Natural killer cell (primary cell): ENCODE measurements at places on chromosomes 6 and 20.

GRCh38 chr6:34332251-34333198, 59.9 kb downstream of the NUDT3 start:
- no peak overlapping the region for H3K4me3 ChIP-seq
- H3K27me3 ChIP-seq: no peaks in the 10 kb centered on the region
- no peak for DNase-seq
- H3K36me3 ChIP-seq: no peaks in the 10 kb centered on the region

DNA sequence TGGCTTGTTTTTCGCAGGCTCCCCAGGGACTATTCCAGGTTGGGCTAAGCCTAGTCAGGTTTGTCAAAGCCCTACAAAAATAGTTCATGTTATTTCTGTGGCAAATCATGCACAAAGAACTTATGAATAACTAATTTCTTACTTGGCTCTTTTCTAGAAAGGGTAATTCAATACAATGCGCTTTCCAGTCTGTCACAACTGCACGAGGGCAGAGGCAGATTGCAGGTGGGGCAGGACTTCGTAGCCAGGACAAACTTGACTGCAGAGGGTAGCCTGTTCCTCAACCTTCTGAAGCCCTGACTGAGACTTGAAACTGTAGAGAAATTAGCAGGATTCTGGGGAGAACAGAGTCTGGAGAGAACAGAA, 253.5 kb downstream of the QKI start:
- H3K4me3 ChIP-seq: no peak overlapping the region
- DNase-seq: no peak

- H3K27me3 ChIP-seq: no peaks in the 10 kb centered on the region
- H3K4me1 ChIP-seq: no peaks in the 10 kb centered on the region
- no peaks in the 10 kb centered on the region for H3K36me3 ChIP-seq
- DNase-seq: no peak
- no peak overlapping the region for H3K27ac ChIP-seq
These were observed 751.0 kb downstream of the CD109 start for GRCh38 chr6:74447013-74447412.

GRCh38 chr6:42099340-42100028, 42.9 kb downstream of the C6orf132 start:
- no peaks in the 10 kb centered on the region for H3K36me3 ChIP-seq
- H3K27me3 ChIP-seq: no peaks in the 10 kb centered on the region
- no peak overlapping the region for H3K27ac ChIP-seq
- DNase-seq: no peak
- peaks cover 7% of the 10 kb centered on the region for H3K4me1 ChIP-seq

DNA sequence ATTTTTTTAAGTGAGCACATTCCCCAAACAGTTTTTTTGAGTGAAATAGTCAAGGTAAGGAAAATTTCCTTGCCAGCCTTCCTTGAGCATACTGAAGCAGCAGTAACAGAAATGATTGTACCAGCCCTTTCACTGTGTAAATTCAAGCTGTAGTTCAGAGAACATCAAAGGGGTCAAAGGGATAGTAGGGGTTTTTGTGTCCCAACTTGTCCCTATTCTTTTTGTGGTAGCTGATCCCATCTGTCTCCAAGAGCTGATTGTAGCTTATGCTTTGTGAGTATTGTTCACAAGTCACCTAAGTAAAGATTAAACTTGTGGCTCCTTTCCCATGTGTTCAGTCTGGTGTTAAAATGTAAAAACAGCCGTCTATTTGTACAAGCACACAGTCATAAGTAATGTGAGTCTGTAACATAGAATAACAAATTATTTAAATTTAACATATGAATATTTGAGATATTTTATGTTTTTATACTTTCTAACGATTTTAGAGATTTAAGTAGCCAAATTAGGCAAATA, 185.0 kb downstream of the CENPW start:
- H3K36me3 ChIP-seq: no peaks in the 10 kb centered on the region
- no peak for DNase-seq
- H3K27me3 ChIP-seq: no peaks in the 10 kb centered on the region
- H3K4me3 ChIP-seq: no peak overlapping the region

DNA sequence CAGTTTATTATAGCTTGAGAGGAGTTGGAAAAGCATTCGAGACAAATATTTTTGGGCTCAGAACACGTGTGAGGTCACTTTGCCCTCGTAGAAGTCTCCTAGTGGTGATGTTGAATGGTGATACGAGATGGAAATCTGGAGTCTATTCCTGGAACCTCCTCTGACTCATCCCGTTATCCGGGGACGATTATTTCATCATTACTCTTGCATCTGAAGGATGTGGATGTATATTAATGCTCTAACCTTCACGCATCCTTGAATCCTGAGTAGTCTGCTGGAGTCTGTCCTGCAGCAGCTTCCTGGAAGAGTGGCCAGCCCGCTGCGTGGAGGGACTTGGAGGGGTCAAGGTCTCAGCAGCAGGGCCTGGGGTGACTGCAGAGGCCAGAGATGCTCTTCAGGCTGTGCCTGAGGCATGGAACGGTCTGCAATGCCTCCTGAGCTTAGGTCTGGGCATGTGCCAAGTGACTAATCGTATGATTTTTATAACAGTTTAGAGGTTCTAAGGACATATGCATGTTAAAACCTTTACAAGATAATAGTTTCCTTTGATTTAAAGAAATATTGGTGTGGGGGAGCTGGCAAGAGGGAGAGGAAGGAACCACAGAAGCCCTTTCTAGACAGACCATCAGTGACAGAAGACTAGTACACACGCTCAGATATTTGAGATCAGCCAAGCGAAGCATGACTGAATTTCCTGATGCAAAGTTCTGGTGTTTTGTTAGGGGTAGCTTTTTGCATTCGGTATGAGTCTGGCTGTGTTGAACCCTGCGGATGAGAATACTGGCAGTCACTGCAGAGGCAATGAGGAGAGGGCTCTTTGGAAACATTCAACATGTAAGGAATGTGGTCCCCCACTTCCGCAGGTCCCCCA, 400.2 kb downstream of the QKI start:
- H3K4me1 ChIP-seq: no peaks in the 10 kb centered on the region
- H3K27me3 ChIP-seq: no peaks in the 10 kb centered on the region
- H3K4me3 ChIP-seq: no peak overlapping the region
- no peak for DNase-seq
- no peak overlapping the region for H3K27ac ChIP-seq

GRCh38 chr20:46199198-46199597, 81.1 kb downstream of the CD40 start:
- peaks cover 8% of the 10 kb centered on the region for H3K27me3 ChIP-seq
- no peak overlapping the region for H3K27ac ChIP-seq
- no peaks in the 10 kb centered on the region for H3K36me3 ChIP-seq
- peaks cover 6% of the 10 kb centered on the region for H3K4me1 ChIP-seq
- no peak overlapping the region for H3K4me3 ChIP-seq
- no peak for DNase-seq

GRCh38 chr6:130862370-130862769, 35.2 kb downstream of the SMLR1 start:
- no peaks in the 10 kb centered on the region for H3K27me3 ChIP-seq
- H3K27ac ChIP-seq: no peak overlapping the region
- no peaks in the 10 kb centered on the region for H3K36me3 ChIP-seq
- H3K4me3 ChIP-seq: no peak overlapping the region
- DNase-seq: no peak

DNA sequence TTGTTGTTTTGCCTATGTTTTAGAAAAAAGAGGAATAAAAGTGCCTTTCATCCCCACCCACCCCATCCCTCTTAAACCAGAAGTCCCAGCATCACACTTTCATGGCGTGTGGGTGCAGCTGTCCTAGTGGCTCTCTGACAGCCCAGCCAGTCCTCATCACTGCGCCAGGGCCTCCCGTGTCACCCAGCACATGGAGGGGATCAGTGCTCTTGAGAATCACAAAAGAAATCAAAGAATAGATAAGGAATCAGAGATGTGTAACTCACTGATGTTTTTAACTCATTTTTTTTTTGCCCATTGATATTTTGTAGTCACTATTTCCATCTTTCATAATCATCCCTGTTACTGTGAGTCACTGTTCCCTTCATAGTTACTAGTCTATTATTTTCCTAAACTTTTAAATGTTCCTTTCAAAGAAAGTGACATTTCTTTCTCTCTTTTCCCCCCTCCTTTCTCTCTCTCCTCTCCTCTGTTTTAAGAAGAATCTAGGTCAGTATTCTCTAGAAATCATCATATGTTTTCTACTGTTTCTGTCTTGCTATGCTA, 78.6 kb downstream of the AIG1 start:
- no peak overlapping the region for H3K27ac ChIP-seq
- no peak for DNase-seq
- H3K4me3 ChIP-seq: no peak overlapping the region
- peaks cover 2% of the 10 kb centered on the region for H3K36me3 ChIP-seq

DNA sequence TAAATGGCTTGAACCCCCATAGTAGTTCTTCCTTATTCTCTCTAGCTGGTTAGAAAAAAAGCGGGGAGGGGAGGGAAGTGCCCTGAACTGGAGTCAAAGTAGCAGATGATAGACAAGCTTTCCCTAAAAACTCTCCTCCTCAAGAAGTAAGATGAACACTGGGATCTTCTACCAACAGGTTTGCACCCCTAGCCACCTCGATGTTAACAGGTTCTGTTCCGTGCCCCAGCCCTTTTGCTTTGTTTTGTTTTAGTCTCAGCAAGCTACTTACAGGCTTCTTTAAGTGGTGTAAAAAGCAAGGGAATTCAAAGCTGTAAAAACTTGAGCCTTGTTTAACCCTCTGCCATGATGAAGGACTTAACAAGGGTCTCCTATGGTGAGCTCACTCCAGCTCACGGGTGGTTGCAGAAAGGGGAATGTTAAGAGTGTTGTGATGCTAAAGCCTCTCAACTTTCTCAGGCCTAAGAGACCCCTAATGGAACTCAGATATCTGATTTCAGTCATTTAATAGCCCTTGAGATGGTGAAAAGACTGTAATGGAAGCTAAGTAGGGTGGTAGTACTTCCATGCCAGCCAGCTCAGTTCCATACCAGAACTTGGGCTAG, 106.0 kb downstream of the FOXO3 start:
- H3K27ac ChIP-seq: no peak overlapping the region
- H3K36me3 ChIP-seq: peaks cover 10% of the 10 kb centered on the region
- DNase-seq: no peak
- peaks cover 4% of the 10 kb centered on the region for H3K4me1 ChIP-seq

DNA sequence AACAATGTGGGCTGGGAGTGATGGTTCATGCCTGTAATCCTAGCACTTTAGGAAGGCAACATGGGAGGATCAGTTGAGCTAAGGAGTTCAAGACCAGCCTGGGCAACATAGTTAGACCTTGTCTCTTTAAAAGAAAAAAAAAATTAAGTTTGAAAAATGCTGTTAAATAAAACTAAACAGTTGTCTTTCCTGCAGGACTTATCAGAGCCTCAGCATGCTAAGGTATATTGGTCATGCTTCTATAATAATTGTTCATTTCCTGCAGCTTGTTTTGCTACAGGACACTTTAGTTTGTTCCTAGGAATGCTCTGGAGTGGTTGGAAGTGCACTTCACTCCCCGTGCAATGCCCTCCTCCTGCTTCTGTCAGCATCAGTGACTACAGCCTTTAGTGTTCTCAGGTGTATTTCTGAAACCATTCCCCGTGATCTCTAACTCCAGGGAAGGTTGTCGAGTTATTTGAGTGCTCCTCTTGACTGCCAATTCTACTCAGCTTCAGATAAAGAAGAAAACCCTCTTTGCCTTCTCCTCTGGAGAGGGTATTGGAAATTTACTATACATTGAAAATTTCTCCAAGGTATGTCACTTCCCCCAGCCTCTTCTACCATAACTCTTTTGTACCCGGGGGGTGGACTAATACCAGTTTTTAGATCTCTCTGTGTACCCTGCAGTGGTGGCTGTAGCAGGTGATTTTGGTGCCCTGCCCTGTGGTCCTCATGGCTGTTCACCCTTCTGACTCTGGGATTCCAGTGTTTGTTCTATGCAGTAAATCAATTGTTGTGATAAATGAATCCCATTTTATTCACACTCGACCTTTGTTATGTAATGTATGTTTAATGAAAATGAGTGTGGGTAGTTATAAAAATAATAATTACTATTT, 33.8 kb downstream of the NHLRC1 start:
- H3K27ac ChIP-seq: no peak overlapping the region
- no peak overlapping the region for H3K4me3 ChIP-seq
- H3K36me3 ChIP-seq: no peaks in the 10 kb centered on the region
- no peaks in the 10 kb centered on the region for H3K27me3 ChIP-seq
- no peaks in the 10 kb centered on the region for H3K4me1 ChIP-seq

- H3K36me3 ChIP-seq: no peaks in the 10 kb centered on the region
- H3K4me3 ChIP-seq: no peak overlapping the region
- H3K27me3 ChIP-seq: no peaks in the 10 kb centered on the region
These were observed 137.6 kb downstream of the RNGTT start for GRCh38 chr6:88825856-88826255.

DNA sequence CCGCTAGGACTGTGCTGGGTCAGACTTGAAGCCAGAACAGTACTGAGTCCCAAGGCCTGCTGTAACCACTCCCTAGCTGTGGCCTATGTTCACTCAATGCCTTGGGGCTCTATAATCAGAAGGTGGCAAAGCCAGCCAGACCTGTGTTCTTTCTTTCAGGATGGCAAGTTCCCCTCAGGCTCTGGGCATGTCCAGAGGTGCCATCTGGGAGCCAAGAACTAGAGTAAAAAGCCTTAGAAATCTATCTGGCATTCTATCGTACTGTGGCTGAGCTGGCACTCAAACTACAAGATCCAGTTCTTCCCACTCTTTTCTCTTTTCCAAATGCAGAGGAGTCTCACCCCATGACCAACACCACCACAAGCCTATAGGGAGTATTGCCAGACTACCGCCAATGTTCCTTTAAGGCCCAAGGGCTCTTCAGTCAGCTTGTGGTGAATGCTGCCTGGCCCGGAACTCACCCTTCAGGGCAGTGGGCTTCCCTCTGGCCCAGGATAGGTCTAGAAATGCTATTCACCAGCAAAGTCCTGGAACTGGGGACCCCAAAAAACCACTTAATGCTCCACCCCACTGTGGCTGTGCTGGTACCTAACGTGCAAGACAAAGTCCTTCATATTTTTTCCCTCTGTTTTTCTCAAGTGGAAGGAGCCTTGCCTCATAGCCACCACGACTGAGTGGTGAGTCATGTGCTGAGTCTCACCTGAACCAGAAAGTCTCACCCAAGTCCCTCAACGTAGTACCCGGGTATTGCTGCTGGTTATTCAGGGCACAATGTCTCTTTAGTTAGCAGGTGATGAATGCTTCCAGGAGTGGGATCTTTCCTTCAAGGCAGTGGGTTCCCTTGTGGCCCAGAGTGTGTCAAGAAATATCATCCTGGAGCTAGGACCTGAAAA, 8.6 kb upstream of the SIRPB2 start:
- no peak overlapping the region for H3K27ac ChIP-seq
- no peaks in the 10 kb centered on the region for H3K4me1 ChIP-seq
- H3K27me3 ChIP-seq: peaks cover 9% of the 10 kb centered on the region
- no peaks in the 10 kb centered on the region for H3K36me3 ChIP-seq
